ENCODE measurements at places on chromosomes 5 and 9.

- DNase-seq, result peak; percentile 53
These were observed 121.2 kb upstream of the RANBP3L start for GRCh38 chr5:36422952-36423351.

- DNase-seq, result no peak
These were observed 1402.1 kb upstream of the ACO1 start for GRCh38 chr9:30982301-30982700.

DNA sequence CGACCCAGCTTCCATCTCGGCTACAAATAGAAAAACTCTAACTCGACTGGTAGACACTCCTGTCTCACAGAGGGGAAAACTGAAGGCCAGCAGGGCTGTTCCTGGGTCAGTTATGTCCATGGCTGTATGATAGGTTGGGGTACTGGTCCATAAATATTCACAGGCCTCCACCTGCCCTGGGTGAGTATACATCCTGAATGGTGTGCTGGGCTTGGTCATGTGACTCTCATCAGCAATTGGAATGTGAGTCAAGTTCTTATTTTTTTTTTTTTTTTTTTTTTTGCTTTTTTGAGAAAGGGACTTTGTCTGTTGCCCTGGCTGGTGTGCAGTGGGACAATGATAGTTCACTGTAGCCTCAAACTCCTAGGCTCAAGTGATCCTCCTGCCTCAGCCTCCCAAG is 58.3 kb upstream of the NEK6 start:
- no peak for DNase-seq

- DNase-seq, result peak; percentile 38
These were observed 28.2 kb downstream of the CDC25C start for GRCh38 chr5:138303372-138303771.

GRCh38 chr9:20314981-20315380 is 307.3 kb downstream of the MLLT3 start:
- DNase-seq, result no peak

GRCh38 chr5:82720213-82721086 is 356.7 kb downstream of the TMEM167A start:
- DNase-seq, result no peak

DNA sequence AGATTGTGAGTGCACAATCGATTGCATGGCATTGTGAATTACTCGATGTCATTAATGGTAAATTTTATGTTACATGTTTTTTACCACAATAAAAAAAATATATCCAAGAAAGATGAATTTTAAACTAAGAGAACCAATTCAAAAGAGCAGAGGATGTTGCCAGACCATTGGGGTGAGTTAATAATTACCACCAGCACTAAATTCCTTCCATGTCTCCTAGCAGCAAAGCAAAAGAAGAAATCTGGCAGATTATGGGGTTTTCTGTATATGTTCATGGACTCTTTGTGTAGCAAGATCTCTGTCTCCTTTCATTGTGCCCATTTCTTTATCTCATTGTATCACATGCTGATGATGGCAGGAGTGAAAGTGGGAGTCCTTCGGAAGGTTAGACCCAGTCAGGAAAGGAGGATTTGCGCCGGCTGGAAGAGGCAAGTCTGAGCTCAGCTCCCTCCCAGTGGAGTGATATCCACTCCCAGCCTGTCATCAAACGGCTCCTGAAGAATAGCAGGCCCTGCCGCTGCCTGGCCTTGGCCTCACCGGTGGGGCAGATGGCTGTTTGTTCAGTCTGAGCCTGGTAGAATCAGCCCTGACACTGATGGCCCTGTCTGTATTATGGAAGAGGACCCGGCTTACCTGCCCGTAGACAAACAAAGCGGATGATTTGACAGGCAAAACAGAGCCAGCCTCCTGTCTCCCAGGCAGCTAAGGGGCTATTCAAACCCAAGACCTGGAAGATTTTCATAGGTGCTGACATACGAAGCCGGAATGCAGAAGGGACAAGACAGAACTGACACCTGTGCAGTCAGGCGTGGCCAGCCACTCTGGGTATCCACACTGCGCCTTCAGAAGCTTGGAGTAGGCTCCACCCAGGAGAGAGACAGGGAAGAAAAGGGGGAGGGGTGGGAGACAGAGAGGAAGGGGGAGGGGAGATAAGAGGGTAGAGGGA is 21.9 kb upstream of the FOXE1 start:
- DNase-seq, result no peak

- no peak for DNase-seq
These were observed 83.0 kb upstream of the RIOK2 start for GRCh38 chr5:97266076-97266475.

GRCh38 chr5:67476531-67476930 is 279.9 kb upstream of the CD180 start:
- no peak for DNase-seq

DNA sequence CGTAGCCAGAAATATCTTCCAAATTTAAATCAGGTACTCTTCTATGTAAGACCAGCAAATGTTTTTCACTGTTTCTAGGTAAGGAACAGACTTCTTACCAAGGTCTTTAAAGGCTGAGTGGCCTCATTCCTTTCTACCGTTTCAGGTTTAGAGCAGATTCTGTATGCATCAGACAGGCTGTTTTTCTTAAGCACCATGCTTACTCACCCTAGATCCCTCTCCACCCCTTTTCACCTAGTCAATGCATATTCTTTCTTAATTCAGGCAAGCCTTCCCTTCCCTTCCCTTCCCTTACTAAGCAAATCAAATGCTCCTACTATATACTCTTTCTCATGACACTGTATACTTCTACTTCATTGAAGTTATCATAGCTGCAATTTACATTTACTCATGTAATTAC is 70.7 kb downstream of the RFX3 start:
- peak; percentile 3 for DNase-seq

DNA sequence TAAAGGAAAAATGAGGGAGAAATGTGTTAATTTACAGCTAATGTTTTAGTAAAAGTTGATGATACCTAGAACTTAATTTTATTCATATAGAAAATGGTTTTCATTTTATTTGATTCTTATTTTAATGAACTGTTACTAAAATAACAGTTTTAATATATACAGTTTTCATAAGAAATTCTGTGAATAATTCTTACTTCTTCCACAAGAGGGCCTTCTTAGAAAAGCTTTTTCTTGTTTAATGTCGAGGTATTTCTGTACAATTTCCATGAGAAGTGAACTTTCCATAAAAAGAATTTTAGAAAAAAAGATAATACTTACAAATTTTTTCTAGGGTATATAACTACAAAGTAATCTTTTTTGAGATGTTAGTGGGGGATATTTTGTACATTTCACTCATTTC is 73.9 kb downstream of the KLF9 start:
- DNase-seq, result peak; percentile 44

GRCh38 chr5:116494784-116495450 is 79.7 kb downstream of the SEMA6A start:
- DNase-seq, result no peak

DNA sequence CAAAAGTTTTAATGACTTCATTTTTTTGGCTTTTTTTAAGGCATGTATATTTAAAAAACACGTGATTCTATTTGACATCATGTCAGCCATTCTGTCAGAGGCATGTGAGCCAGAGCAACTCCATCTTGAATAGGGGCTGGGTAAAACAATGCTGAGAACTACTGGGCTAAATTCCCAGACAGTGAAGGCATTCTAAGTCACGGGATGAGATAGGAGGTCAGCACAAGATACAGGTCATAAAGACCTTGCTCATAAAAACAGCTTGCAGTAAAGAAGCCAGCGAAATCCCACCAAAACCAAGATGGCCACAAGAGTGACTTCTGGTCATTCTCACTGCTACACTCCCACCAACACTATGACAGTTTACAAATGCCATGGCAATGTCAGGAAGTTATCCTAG is 1000.6 kb upstream of the DMAC1 start:
- DNase-seq, result no peak

DNA sequence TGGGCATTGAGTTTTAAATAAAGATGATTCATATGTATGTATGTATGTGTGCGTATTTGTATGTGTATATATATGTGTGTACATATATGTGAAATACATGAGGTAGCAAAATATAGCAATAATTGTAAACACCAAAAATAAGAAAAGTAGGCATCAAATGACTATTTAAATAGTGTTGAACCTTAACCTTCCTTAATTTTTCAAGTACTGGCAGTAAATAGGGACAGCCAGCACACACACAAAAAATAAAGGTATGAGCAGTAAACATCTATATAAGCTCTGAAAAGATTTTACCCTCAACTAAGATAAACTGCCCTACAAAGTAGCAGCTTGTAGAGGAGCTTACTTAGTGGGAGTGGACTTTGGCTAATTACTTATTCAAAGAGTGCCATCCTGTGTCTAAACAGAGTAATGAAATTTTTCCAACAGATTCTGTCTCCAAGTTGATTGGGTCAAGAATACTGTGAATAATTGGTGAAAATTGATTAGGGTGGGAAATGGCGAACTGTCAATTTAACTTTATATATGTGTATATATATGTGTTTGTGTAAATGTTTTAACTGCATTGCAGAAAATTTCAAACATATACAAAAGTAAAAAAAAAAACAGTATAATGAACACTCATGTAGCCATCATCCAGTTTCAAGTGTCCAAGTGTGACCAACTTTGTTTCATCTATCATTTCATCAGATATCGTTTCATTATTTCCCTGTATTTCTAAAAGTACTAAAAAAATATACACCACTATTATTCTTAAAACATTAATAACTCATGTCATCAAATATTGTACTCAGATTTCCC is 2.0 kb upstream of the ADAMTS6 start:
- DNase-seq, result peak; percentile 91

- DNase-seq, result no peak
These were observed 26.0 kb upstream of the SYK start for GRCh38 chr9:90775657-90776056.

- no peak for DNase-seq
These were observed 30.7 kb downstream of the SEMA4D start for GRCh38 chr9:89467278-89467625.

- DNase-seq, result no peak
These were observed 16.9 kb downstream of the IRF1 start for GRCh38 chr5:132473668-132474067.

- peak; percentile 43 for DNase-seq
These were observed 854 bp upstream of the ARL15 start for GRCh38 chr5:54311176-54311677.

DNA sequence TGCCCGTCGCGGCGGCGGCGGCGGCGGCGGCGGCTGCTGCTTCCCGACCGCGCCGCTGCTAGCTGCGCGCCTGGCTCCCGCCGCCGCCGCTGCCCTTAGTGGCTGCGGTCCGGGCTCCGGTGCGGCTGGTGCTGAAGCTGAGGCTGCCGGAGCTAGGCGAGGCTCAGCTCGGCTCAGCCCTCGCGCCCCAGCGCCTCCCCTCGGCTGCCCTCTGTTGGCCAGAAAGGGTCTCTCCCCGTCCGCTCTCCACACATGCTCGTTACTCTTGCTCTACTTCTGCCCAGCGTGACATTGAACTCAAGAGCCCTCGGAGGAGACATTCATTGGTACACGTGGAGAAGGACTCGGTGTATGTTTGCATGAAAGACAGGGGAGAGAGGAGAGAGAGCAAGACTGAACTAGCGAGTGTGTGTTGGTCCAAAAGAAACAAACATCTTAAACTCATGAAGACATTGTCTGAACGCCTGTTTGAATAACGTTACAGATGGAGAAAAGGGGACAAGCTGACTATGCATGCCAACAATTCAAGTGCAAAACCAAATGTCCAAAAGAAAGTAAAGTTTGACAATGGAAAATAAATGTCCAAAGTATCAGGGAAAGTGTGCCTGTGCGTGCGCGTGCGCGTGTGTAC is at the start of gene HCN1:
Gene HCN1, minus strand, starts transcription at position 175 of the 631 bp plus-strand sequence.
- DNase-seq, result no peak

- no peak for DNase-seq
These were observed 77.6 kb downstream of the CACNA1B start for GRCh38 chr9:137955224-137955570.

- no peak for DNase-seq
These were observed 137.5 kb downstream of the CPLANE1 start for GRCh38 chr5:37111426-37112382.

- no peak for DNase-seq
These were observed 15.0 kb upstream of the HSPB3 start for GRCh38 chr5:54440456-54440893.

DNA sequence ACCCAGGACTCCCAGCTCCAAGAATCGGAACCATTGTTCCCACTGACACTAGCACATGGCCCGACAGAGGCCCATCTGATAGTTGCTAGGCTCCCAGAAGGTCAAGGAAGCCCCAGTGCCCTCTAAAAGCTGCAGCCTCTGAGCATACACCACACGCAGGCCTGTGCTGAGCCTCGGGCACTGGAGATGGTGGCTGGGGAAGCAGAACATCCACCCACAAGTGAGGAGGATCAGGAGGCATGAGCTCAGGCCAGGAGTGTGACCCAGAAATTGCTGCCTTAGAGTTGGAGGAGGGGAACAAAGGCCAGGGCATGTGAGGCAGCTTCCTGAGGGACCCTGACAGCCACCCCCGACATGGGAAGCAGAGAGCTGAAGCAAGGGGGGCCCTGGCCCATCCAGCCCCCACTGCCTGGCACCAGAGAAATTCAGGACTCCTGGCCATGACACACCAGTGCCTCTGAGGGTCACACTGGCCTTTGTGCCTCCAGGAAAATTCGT is 21.4 kb downstream of the IPPK start:
- no peak for DNase-seq

- no peak for DNase-seq
These were observed 300.8 kb upstream of the MSX2 start for GRCh38 chr5:174423558-174423957.

DNA sequence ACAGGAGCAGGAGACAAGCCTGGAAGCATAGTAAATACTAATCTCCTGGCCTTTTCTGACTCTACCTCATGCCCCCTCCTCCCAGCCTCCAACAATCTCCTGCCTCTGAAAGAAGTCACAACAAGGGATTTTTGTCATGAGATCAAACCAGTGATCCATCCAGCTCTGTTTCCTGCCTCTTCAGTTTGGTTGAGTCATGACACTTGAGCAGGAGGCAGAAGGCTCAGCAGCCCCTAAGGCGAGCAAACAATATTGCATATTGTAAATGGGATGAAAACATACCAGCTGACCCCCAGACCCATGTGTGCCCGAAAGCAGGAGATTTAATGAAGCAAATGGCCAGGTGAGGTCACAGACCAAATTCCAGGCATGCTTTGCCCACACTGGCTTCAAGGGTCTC is 272.8 kb downstream of the GAS1 start:
- no peak for DNase-seq

GRCh38 chr9:37947977-37948376 is 44.0 kb upstream of the SLC25A51 start:
- no peak for DNase-seq

- DNase-seq, result no peak
These were observed 63.2 kb downstream of the MED27 start for GRCh38 chr9:132016456-132016855.

- no peak for DNase-seq
These were observed 287.7 kb downstream of the ACTL7B start for GRCh38 chr9:108568093-108568492.

All from RKO (cell line).